ENCODE measurements at places on chromosomes 12 and 14.
A peak's percentile ranks its signal among the peaks of the same experiment; 100 is the strongest.

- no peak for DNase-seq
These were observed 166.6 kb upstream of the CCDC198 start for GRCh38 chr14:57660208-57660607.

- DNase-seq, result no peak
These were observed 576.7 kb downstream of the SLC16A7 start for GRCh38 chr12:60172266-60173211.

- DNase-seq, result peak; percentile 93
These were observed 2.0 kb downstream of the KHNYN start for GRCh38 chr14:24431569-24432258.

DNA sequence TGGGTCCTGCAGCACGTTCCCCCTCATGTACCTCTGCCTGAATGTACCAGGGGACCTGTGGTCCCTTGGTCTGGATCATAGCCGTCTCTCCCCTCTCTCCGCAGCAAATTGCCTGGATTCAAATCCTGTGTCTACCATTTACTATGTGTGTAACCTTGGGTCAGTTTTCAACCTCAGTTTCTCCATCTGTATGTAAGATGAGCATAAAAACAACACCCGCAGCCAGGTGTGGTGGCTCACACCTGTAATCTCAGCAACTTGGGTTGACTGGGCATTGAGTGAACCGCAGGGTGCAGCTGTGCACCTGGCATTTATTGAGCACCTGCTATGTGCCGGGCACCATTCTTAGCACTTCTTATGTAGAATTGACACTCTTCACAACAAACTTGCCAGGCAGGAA is 14.1 kb downstream of the CYP46A1 start:
- DNase-seq, result no peak

DNA sequence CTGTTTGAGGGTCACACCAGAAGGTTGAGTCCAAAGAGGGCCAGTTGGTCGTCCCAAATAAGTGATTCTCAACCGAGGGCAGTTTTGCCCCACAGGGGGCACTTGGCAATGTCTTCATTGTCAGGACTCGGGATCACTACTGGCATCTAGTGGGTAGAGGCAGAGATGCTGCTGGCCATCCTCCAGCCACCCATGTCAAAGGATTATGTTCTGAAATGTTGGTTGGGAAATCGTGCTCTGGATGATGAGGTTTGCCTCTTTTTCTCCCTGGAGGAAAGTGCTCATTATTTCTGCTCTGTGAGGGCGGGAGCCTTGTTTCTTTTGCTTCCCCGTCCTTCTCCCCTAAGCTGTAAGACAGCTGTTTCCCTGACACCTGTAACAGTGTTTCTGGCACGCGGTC is 3.6 kb downstream of the ZNF839 start:
- DNase-seq, result no peak

DNA sequence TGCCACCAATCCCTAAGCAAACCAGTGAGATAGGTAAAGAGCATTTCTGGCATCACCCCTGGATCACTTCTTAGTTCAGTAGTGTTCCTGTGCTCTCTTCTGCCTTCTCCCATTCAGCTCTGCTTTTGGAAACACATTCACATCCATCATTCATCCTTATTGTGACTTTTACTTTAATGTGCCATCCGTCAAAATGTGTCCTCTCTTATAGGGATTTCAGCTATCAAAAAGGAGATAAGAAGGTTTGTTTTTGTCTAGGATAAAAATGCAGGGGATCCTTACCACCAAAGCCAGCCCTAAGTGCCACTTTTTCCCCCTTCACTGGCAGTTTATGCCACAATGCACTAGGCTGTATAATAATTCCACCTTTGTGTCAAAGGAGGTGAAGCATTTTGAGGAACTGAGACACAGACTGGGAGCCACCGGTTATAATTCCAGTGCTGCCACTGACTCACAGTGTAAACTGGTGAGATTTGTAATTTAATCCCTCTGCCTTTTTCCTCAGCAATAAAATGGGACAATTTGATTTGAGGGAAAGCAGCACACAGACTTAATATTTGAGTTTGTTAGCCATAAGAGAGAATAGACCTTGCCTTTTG is 158.6 kb downstream of the PAX9 start:
- DNase-seq, result peak; percentile 87

DNA sequence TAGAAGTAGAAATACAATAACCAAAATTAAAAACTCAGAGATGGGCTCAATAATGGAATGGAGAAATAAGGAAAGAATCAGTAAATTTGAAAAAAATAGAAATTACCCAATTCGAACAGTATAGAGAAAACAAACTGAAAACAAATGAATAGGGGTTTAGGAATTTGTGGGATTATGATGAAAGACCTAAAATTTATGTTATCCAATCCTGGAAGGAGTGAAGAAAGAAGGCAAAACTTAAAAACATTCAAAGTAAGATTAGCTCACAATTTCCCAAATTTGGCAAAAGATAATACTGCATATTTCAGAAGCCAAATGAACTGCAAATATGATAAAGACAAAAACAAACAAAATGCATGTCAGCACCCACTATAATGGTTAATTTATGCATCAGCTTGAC is 177.1 kb downstream of the CCDC91 start:
- DNase-seq, result no peak

GRCh38 chr14:62378057-62378456 is 615.8 kb downstream of the SNAPC1 start:
- no peak for DNase-seq

- peak; percentile 77 for DNase-seq
These were observed 173.0 kb downstream of the EMP1 start for GRCh38 chr12:13369474-13370056.

GRCh38 chr14:94697773-94698556 is 71.9 kb downstream of the GSC start:
- no peak for DNase-seq

DNA sequence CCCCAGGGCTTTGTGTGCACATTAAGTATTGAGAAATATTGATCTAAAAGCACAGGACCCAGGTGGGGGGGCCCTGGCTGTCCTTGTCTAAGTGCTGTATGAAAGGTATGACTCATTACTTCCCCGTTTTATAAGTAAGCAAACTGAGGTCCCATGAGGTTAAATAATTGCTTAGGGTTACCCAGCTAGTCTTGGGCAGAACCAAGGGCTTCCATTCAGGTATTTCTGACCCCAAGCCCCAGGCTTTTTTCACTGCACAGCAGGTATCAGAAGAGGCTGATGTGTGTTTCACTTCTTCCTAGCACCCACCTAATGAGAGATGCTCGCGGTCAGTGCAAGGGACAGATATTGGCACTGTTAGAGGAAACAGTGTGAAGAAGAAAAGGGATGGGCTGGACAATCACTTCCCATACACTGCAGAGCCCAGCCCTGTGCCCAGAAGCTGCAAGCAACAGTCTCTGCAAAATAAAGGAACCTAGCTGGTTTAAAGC is 4.7 kb upstream of the TC2N start:
- no peak for DNase-seq

GRCh38 chr12:59699421-59700152 is 103.8 kb downstream of the SLC16A7 start:
- DNase-seq, result no peak

DNA sequence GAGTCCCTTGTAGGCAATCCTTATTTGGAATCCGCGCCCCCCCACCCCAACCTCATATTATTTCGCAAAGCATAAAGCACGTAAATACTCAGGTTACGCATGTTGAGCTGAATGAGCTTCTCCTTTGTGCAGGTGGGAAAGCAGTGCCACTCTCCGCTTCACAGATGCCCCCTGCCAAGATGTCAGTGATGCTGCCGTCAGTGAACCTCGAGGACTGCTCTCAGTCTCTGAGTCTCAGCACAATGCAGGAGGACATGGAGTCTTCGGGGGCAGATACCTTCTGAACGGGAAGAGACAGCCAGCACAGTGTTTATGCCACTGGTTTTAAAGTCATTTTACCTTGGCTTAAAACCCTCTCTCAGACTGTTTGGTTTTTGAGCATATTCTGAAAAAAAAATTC is 90.1 kb upstream of the DACT1 start:
- DNase-seq, result peak; percentile 49

- DNase-seq, result no peak
These were observed 6.3 kb upstream of the MLXIP start for GRCh38 chr12:122072031-122072970.

DNA sequence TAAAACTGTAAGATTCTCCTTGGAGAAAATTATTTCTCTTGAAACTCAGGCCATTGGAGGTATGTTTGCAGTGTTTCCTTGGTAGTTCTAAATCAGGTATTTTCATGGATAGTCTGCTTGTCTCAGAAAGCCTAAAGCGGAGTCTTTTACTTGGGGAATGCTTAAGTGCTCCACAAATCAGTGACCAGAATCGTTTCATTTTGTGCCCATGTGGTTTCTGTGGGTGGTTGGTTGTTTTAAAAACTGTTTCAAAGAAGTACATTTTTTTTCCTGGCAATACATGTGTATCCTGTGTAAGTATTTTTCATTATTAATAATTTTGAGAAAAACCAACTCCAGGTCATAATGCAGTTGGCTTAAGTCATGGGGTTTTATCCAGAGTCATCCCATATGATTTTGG is 33.6 kb downstream of the CCDC91 start:
- no peak for DNase-seq

- DNase-seq, result no peak
These were observed 165.1 kb downstream of the CALM1 start for GRCh38 chr14:90561920-90562319.

- DNase-seq, result no peak
These were observed 21.6 kb upstream of the CLEC4E start for GRCh38 chr12:8562310-8562709.

DNA sequence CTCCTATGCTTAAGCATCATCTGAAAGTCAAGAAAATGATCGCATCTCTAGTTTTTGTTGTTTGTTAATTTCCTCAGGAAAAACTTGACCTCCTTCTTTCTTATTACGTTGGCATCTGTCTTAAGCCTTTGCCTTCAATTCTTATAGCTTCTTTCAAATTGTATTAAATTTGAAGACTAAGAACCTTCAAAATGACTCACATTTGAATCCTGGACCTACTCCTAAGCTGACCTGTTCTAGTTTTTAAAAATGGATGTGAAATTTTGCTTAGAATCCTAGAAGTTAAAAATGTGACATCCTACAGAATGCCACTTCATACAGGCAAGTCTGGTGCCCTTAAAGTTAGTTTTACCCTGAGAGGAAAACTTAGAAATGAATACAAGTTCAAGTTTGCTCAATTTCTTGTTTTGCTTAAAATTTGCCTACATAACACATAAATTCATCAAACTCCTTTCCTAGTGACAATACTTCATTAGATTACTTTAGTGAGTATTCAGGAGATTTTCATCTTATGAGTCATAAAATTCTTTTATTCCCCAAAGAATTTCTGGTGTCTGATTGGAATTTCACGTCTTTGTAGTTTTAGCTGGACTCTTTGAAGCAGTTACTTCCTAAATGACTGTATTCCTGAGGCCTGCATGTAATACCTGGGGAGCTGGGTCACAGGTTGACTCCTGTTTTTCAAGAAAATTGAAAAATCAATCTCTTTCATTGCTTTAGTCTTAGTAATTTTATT is 152.3 kb downstream of the MSRB3 start:
- no peak for DNase-seq

DNA sequence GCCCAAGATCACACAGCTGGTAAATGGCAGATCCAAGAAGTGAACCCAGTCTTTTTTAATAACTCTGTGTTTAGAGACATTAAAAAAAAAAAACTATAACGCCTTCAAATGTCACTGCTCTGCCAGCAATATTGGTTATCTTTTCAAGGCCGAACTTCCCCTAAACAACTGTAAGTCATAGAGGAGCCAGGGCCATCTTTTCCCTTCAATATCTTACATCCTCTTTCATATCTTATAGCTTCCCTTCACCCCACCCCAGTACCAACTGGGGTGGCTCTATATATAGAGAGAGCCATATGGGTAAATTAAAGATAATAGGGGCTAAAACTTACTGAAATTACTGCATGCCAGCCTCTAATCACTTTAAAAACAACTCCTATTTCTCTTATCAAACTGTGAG is 100.2 kb downstream of the STAB2 start:
- no peak for DNase-seq

DNA sequence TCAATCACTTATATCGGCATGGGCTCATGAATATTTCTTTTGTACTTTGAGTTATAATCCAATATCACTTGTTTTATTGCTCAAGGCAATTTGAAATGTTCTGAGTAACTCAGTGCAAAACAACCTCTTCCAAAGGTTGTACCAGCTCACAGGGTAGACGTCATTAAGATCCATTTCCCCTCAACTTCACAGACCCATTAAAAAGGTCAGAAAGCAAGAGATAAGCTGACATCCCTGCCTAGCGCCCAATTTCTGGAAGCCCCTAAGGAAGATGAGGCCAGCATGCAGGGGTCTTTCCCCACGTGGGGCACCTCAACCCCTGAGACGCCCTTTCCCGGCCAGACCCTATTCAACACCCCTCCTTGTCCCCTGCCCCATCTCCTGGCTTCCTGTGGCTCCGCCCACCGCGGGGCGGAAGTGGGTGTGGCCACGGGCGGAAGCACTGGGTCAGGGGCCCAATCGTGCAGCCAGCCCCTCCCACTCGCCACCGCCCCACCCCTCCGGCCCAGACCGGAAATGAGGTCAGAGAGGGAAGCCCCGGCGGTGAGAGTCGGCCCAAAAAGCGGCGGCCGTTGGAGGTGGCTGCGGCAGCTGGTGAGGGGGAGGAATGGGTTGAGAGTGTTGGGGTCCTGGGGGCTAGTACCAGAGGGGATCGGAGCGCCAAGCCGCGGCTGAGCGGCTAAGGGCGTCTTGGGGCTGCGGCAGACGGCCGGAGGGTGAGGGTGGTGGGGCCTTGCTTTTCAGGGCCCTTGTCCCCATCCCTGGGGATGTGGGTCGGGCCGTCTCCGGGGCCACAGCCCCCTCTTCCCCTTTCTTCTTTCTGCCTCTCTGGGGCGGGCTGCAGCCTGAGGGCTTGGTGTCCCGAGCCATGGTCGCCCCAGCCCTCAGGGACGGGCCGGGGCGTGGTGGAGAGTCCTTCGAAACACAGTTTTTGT is at the start of gene GPATCH2L:
TSS of gene GPATCH2L (plus strand) at position 525 of the 935 bp plus-strand sequence. CDS start 2,442 bp downstream, outside the sequence.
- DNase-seq, result peak; percentile 94

GRCh38 chr14:68952531-68953195 is 26.4 kb downstream of the ACTN1 start:
- no peak for DNase-seq

GRCh38 chr12:24228371-24228770 is 278.9 kb upstream of the SOX5 start:
- no peak for DNase-seq

DNA sequence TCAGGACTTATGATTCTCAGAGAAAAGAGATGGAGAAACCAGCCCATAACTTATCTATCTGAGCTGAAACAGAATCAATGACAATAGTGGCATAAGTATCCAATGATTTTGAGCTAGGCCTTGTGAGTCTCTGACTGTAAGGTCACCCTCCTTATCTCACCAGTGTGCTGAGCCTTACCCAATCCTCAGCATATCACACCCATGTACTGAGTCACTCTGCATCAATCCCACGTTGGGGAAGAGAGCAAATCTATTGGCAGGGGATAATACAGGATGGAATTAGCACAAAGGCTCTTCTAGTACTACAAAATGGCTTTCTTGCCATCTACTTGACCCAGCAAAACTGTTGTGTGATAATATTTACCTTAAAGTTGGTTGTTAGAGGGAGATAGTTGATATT is 997.8 kb downstream of the NRXN3 start:
- no peak for DNase-seq

DNA sequence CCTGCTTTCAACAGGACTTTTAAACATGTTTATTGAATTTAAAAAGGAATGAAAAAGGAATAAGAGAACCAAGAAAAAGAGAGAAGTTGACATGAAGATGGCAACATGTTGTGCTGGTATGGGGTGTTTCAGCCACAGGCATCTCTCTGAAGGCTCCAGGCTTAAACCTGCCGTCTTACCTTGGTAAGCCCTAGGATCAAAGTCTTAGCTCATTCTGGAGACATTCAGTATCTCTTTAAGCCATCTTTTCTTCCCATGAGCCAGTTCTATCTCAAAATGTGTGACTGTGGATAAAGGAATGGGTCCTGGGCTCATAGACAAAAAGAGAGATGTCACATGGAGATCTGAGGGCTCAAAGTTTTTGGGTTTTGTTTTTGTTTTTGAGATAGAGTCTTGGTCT is 1.6 kb upstream of the TFCP2 start:
- no peak for DNase-seq
